ENCODE measurements at places on chromosomes 12 and 14.

DNA sequence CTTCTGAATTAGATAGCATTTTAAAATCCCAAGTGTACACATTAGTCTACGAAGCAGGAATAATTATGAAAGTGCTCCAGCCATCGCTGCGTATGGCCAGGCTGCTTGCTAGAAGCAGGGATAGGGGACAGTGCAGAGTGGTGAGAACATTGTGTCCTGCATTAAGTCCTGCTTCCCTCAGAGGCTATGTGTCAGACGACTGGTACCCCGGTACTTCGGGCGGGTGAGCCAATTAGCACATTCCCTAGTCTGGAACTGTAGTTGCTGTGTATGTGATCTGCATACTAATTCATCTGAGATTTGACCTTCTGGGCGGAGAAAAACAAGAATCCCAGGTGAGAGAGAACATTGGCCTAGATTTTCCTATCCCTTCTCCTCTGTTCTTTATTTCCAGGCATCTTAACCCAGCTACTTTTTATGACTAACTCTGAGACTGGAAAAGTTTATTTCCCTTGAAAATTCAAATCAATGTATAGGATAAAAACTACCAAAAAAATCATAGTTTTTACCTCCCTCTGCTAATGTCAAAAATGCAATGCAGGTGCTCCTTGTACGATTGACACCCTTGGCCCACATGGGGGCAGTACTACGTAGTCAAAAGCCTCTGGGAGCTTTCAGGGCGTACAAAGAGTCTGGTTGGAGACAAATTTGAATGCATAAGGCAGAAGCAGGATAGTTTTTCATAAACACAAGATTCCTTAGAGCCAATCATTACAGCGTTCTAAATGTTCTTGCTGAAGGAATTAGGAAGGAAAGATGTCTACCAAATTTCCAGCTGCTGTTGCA lies 764.3 kb downstream of the NOVA1 start:
- no peak for DNase-seq

DNA sequence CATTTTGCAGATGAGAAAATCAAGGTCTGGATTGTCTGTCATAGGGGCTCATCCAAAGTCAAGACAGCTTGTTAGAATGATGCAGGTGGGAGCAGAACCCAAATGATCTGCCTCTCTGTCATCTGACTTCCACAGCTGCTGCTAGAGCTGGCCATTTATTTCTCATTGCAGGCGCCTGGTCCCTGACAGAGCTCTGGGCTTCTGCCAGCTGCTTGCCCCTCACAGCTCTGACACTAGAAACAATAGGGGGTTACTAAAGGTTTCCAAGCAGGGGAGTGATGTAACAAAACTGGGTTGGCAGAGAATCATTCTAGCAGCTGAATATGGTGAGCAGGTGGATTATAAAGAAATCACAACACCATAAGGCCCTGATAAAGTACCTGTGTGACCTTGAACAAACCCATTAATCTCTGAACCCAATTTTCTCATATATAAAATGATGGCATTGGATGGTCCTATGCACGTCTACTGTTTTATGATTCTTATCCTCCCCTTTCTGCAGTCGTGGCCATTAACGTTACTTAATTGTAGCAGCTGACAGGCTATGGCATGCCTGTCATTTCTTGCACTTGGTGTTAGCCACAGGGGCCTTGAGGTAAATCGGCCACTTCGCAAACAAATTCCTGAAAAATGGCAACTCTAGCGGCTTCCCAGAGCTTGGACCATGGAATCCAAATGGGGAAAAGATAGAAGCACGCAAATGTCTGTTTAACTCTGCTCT lies 134.6 kb downstream of the RMST start:
- no peak for DNase-seq

- DNase-seq = no peak
These were observed 34.0 kb upstream of the KCNK13 start for GRCh38 chr14:90027842-90028241.

DNA sequence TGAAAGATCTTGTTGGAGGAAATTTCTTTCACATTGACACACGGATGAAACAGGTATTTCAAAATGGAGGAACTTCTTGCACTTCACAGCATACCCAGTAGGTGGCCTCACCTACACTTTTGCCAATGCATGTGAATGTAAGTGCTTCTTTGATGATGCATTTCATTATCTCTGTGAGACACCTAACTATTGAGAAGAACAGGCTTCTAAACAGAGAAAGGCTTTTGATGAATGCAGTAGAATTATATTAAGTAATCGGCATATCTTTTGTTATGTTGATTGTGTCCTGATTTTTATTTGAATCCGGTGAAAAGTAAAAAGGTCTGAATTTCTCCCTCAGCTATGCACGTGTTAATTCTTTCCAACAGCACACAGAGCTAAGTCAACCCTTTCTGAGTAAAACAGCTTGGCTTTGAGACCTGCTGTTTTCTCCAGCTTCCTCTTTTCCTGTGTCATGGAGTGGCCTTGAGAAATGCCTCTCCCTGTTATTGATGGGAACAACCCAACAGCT lies 399.0 kb downstream of the NAV3 start:
- no peak for DNase-seq

GRCh38 chr14:73785834-73786635 lies 65.6 kb upstream of the PTGR2 start:
- peak; percentile 62 for DNase-seq
